AG04450 (cell line): ENCODE measurements at places on chromosomes 1 and 21.
A peak's percentile ranks its signal among the peaks of the same experiment; 100 is the strongest.

DNA sequence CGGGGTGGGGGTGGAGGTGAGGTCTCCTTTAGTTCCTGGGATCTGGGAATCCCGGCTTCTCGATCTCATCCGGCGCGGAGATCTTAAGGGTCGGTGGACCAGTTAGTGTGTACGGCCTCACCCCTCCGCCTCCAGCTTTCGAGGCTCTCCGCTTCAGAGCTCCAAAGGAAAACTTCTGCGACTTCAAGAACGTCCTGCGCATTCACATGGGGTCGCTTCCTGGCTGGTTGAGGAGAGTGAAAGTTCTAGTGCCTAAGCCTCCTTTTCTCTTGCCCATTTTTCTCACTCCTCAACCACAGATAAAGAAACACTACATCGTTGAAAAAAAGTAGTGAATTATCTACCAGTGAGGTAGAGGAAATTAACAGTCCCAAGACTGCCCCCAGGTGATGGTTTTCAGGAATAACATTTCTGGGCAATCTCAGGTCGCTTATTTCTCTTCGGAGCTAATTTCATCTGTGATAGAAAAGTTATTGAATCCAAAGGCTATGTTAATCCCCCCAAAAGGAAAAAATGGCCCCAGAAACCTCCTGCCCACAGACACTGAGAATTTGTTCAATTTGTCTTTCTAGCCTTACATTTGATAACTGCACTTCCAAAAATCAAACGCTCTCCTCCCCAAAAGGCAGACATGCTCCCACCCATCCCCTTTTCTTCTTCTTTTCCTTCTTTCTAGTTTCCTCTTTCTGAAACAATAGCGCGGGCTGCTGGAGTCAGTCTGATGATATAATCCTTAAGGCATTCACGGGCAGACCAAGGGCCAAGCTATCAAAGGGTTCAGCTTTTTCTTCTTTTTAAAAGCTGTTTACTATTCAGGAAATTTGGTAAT lies 20.6 kb upstream of the TBX15 start:
- peak; percentile 11 for DNase-seq

DNA sequence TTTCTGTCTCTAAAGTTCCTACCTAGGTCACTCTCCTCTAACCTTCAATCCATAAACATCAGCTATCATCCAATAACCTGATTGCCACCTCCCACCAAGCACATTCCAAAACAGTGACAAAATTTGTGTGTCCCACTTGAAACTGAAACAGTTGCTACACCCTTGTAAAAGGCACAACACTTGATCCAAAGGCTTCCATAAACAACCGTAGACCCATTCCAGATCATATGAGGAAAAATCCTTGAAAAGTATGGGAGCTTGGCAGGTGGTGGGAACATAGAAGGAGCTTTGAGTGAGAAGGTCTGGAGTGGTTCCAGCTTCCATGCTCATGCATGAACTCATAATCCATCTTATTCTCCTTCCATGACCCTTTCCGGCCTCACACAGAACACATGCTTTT lies 82.0 kb upstream of the ATP1A1 start:
- no peak for DNase-seq

DNA sequence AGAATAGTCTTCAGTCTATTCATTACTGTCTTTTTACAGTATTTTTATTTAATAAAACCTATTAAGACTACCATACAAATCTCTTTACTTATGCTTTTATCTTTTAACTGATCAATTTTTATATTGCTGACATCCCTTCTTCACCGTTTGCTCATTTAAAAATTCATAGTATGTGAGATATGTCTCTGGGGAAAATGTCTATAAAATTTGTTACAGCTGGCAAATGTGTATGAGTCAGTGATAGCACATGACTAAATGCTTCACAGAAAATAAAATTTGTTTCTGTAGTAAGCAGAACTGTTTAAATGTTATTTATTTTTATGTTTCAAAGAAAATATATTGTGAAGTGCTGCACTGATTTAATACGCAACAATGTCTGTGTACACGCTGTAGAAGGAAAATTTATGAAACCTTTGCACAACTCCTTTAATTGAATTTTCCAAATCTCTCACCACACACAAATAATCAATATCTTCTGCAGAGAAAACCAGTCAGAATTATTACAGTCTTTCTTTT lies 74.2 kb downstream of the ITGB3BP start:
- DNase-seq = no peak

DNA sequence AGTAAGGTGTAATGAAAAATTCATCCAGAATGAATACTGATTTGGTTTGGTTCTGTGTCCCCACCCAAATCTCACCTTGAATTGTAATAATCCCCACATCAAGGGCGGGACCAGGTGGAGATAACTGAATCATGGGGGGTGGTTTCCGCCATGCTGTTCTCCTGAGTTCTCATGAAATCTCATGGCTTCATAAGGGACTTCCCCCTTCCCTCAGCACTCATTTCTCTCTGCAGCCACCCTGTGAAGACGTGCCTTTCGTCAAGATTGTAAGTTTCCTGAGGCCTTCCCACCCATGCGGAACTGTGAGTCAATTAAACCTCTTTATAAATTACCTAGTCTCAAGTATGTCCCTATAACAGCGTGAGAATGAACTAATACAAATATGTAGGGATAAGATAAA lies 5.5 kb upstream of the SYNJ1 start:
- DNase-seq = no peak
